ENCODE measurements at places on chromosomes 6 and 20. TPM values are rescaled to one million over a fixed set of nuclear protein-coding genes. Genes with fewer than 3 reads are reported as not detected.

- H3K4me3 ChIP-seq: no peak overlapping the region
- no peaks in the 10 kb centered on the region for H3K27me3 ChIP-seq
- DNase-seq: peak; percentile 95
Observed at GRCh38 chr6:139597771-139598755, 223.6 kb upstream of the CITED2 start.

DNA sequence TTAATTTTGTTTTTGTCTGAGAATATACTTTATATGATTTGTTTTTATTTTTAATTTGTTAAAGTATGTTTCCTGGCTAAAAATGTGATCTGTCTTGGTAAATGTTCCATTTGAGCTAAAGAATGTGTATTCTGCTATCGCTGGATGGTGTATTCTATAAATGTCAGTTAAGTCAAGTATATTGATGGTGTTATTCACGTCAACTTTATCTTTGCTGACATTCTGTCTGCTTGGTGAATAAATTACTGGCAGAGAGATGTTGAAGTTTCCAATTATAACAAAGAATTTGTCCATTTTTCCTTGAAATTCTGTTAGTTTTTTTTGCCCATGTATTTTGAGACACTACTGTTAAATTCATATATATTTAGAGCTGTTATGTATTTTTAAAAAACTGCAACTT, 1131.8 kb upstream of the GJE1 start:
- no peak overlapping the region for H3K27ac ChIP-seq
- no peak for DNase-seq
- no peaks in the 10 kb centered on the region for H3K36me3 ChIP-seq
- no peaks in the 10 kb centered on the region for H3K4me1 ChIP-seq
- H3K4me3 ChIP-seq: no peak overlapping the region

- DNase-seq: no peak
- no peaks in the 10 kb centered on the region for H3K36me3 ChIP-seq
- no peak overlapping the region for H3K4me3 ChIP-seq
- H3K27me3 ChIP-seq: no peaks in the 10 kb centered on the region
- no peaks in the 10 kb centered on the region for H3K4me1 ChIP-seq
- H3K27ac ChIP-seq: no peak overlapping the region
Observed at GRCh38 chr6:87705070-87705691, 3.1 kb upstream of the AKIRIN2 start.

- H3K27ac ChIP-seq: no peak overlapping the region
- no peaks in the 10 kb centered on the region for H3K4me1 ChIP-seq
- DNase-seq: no peak
- H3K27me3 ChIP-seq: no peaks in the 10 kb centered on the region
- no peak overlapping the region for H3K4me3 ChIP-seq
- H3K36me3 ChIP-seq: no peaks in the 10 kb centered on the region
Observed at GRCh38 chr20:33076662-33077372, 2.6 kb upstream of the BPIFB4 start.

DNA sequence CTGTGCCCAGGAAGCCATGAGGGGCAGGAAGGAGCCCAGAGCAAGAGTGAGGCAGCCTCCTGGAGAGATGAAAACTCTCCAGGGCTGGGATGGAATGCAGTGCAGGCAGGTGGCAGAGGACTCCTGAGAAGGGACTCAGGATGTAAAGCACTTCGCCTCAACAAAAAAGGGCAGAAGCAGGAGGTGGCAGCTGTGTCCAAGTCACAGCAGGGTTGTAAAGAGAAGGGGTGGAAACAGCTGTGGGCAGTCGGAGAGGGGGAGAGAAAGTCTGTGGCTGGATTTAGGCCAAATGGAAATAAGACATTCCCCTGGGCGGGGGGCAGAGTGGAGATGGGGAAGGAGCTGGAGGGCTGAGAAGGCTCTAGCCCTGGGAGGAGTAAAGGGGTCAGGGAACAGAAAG, 34.9 kb downstream of the CYP21A2 start:
- no peaks in the 10 kb centered on the region for H3K4me1 ChIP-seq
- no peak overlapping the region for H3K4me3 ChIP-seq
- no peak overlapping the region for H3K27ac ChIP-seq

DNA sequence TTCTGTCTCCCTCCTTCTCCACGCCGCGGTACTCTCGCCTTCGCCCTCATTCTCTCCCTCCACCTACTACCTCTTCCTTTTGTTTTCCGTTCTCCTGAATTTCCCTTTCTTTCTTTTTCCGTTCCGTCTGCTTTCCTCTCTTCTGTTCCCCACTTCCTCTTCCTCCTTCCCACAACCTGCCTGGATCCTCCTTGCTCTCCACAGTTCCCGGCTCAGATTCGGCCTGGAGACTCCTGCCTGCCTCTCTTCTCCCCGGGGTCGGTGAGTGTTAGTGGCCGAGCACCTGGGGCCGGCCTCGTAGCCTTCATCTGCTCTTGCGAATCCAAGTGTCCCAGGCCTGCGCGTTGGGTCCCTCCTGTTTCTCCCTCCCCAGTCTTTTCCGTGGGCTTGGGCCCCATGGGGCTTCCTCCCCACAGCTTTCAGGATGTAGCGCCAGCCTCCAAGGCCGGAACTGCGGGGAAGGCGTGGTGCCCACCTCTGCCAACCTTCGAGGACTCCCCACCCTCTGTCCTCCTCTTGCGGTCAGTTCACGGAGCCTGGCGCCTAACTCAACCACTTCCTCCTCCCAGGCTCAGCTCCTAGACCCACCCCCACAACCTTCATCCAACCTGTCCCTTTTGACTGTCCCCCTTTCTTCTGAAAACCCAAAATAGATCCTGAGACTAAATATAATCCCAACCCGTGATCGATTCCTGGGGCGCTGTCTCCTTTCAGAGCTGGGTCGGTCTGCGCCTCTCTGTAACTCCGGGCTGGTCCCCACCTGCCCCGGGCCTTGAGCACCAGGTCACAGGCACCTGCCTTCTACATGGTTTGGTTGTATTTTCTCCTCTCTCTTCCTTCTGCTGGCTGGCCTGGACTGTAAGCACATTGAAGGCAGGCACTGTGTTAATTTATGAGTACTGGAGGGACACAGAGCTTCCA, 6.8 kb downstream of the NRN1 start:
- H3K27me3 ChIP-seq: peaks cover 38% of the 10 kb centered on the region
- H3K4me3 ChIP-seq: no peak overlapping the region
- no peak overlapping the region for H3K27ac ChIP-seq
- H3K36me3 ChIP-seq: no peaks in the 10 kb centered on the region
- peak; percentile 27 for DNase-seq

DNA sequence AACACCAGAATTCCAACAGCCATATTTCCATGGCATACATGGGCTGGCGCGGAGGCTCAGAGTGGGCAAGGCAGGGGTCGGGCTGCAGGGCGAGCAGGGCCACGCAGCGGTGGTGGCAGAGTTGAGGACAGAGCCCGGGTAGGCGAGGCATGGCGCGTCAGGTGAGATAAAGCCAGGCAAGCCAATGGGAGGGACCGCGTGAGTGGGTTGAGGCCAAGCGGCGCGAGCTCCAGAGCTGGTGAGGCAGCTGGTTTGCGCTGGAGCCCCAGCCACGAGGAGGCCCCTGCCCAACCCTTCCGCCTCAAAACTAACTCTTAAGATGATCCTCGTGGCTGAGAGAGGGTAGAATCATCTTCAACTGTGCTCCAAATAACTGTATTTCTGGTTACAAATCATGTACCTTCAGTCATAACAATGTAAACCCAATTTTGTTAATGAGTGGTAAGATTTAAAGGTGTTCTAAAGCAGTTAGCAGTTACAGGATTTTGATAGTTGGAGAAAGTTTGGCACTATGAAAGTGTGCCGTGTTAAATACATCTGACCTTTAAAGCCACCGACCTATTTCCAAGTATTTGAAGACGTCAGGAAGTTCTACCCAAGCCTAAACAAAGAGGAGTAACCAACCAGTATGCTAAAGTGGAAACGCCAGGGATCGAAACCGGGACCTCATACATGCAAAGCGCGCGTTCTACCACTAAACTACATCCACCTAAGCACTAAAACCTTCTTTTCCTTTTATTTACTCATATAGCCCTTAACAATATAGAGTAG, 107.9 kb downstream of the GPX5 start:
- DNase-seq: no peak
- H3K4me3 ChIP-seq: no peak overlapping the region
- peaks cover 23% of the 10 kb centered on the region for H3K27me3 ChIP-seq
- H3K4me1 ChIP-seq: peaks cover 4% of the 10 kb centered on the region
- no peaks in the 10 kb centered on the region for H3K36me3 ChIP-seq
- no peak overlapping the region for H3K27ac ChIP-seq

DNA sequence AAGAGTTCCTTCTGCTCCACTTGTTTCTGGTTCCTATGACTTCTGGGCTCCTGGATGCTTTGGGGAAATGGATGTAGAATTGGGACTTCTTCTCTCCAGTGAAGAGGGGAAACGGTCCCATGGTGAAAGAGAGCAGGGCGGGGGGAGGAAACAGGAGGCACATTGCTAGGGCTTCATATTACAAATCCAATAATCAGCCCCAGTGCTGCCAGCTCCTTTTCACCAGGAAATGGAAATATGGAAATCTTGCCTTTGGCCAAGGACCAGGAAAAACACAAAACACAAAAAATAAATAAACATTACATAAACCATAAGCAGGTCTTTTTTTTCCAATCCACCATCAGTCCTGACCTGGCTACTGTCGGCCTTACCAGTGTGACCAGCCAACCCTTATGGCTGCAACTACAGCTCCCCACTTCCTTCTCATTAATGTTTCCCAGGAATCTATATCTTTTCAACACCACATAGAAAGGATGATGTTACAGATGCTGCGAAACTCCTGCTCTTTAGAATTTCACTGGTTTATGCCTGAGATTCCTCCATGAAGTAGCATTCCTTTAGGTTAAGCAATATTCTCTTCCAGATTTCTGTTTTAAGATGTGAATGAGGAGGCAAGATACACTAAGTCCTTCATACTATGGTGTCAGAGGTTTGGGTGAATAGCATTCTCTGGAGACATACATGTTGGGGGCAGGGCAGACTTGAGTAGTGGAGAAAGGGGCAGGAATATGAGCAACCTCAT, 2.0 kb downstream of the PI3 start:
- H3K36me3 ChIP-seq: no peaks in the 10 kb centered on the region
- no peaks in the 10 kb centered on the region for H3K27me3 ChIP-seq
- H3K27ac ChIP-seq: no peak overlapping the region
- no peak overlapping the region for H3K4me3 ChIP-seq
- peaks cover 15% of the 10 kb centered on the region for H3K4me1 ChIP-seq

DNA sequence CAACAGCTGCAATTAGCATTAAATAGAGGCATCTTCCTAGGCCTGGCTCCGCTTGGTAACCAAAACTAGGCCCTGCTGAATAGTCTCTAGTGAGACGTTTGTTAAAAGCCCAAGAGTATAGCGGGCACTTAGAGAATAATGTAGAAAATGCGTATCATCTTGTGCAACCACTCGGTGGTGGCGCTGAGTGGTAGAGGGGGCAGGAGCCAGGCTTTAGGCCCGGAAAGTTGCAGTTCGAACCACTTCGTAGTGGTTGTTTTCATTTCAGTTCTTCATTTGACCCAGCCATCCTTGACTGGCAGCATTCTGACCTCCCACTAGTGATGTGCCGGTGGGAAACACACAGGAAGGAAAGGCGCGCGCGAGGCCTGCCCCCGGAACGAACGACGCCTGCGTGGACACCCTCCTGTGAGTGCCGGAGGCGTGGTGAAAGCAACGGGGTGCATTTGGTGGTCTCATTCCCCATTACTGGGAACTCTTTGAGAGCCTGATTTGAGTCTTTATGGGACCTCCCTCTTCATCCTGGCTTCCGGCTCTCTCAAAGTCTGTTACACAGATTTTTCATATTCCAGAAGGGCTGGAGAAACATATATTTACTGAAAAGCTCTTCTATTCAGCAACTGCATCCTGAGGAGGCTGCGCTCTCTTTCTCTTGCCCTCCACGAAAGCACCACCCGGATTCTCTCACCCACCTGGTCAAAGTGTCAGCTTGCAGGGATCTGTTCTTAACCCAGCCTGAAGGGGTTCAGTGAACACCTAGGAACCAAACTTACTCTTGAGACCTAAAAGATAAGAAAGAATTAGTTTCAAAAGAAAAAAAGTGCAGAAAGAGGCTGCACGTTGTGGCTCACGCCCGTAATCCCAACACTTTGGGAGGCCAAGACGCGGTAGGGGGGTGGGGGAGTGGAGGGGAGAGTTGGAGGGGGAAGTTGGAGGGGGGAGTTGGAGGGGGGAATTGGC, 18.2 kb downstream of the GPX5 start:
- DNase-seq: no peak
- peaks cover 3% of the 10 kb centered on the region for H3K27me3 ChIP-seq
- H3K4me1 ChIP-seq: no peaks in the 10 kb centered on the region
- H3K4me3 ChIP-seq: no peak overlapping the region
- no peaks in the 10 kb centered on the region for H3K36me3 ChIP-seq

Gene TNFRSF6B
- 4.2 TPM for polyA plus RNA-seq

Gene SEMG2
- polyA plus RNA-seq: not detected

Data from small intestine (tissue), 16 donors.